ENCODE measurements at places on chromosomes 6 and 20.

- no peak for DNase-seq
Observed at GRCh38 chr20:49052334-49052733, 6.2 kb downstream of the CSE1L start.

GRCh38 chr20:19304886-19305415 lies 92.5 kb downstream of the SLC24A3 start:
- no peak for DNase-seq

GRCh38 chr6:151022492-151022891 lies 157.0 kb downstream of the MTHFD1L start:
- no peak for DNase-seq

DNA sequence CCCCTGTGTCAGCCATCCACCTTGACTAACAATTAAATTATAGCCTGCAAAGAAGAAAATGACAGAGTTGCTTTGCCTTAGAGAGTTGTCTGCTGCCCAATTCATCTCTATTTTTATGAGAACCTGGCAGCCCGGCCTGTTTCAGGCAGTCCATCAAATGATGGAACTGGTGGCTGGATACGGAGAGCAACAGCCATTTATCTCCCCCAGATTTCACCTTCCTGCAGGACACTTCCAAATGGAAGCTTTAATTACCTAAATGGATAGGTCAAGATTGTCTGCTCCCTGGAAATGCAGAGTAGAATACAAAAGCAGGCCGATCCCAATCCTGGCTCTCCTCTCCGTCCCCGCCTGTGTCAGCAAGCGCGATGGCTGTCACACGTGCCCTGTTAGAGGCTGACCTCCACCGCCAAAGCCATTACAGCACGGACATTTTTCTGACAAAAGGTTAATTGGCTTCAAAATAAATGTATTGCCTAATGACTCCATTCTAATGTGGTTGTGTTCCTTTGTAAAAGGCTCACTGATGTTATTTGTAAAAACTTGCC lies 86.7 kb downstream of the PACRG start:
- DNase-seq: no peak

GRCh38 chr6:4180652-4181255 lies 45.4 kb upstream of the ECI2 start:
- no peak for DNase-seq

- DNase-seq: no peak
Observed at GRCh38 chr6:161443848-161444247, 170.0 kb upstream of the AGPAT4 start.

DNA sequence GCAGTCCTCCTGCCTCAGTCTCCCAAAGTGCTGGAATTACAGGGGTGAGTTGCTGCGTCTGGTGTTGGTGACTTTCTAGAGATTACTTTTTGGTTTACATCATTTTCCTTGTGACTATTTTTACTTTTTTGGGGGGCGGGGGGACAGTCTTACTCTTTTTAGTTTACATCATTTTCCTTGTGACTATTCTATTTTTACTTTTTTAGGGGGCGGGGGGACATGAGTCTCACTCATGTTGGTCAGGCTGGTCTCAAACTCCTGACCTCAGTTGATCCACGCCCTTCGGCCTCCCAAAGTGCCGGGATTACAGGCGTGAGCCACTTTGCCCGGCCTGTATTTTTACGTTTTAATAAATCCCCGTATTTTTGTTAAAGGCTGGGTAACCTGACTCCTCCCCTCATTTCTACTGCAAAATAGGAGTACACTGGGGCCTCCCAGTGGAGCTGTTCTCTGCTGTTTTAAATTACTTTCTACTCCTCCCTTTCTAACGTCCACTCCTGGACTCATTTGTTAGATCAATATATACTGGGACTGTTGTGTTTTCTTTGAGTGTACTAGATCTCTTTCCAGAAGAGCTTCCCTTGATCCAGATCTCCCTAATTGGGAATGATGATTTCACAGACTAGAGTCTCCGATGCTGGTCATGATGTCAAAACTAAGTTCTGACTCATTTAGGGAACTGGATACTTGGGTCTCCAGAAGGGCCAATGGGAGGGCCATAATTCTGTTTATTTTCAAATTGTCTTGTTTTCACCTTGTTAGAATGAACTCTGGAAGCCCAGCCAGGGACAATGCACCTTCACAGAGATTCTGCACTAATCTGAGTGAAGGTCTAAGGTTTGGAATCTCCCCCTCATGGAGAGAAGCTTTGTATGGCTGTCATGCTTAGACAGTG lies 9.2 kb downstream of the HSPA1B start:
- no peak for DNase-seq

DNA sequence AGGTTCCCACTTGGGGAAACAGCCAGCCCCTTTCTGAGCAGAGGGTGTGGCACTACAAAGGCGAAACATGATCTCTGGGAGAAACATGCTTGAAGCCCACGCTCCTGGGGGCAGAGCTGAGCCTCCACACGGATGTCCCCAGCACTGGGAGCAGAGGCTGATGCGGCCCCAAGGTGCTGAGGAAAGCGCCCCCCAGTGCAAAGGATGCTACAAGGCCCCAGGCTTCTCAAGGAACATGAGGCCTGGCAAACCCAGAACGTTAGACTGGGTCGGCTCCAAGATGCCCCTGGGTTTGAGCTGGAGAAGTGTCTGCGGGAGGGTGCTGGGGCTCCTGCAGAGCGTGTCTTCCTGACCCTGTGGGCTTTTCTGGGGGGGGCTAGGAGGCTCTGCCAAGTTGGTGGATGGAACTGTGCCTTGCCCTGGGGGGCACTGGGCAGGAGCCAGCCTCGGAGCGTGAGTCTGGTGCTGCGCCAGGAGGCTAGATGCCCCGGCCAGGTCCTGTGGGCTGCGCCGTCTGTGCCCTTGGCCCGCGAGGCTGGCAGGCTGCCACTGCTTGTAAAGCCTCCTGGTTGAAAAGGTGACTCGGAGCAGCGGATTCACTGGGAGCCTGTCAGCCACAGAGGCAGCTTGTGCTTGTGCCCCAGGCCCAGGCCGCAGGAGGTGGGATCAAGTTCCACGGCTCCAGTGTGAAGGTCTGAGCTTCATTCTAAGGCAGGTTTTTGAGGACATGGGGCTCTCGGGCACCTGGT lies 8.1 kb downstream of the SYNJ2 start:
- no peak for DNase-seq

DNA sequence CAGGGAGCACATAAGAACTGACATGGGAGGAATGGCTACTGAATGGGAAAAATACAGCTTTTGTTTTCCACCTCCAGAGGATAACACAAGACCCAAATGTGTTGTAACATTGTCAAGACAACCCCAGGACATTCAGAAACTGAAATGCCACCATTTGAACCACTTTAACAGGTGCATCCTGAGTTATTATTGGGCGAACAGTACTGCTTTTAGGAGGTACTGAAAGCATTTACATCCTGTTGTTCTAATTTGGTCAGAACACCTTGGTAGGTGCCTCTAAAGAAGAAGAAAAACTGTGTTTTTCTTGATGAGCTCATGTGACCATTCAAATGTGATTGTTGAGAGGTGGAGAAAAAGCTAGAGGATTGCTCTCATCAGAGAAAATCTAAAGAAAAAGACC lies 6.4 kb upstream of the TXNDC5 start:
- DNase-seq: no peak

DNA sequence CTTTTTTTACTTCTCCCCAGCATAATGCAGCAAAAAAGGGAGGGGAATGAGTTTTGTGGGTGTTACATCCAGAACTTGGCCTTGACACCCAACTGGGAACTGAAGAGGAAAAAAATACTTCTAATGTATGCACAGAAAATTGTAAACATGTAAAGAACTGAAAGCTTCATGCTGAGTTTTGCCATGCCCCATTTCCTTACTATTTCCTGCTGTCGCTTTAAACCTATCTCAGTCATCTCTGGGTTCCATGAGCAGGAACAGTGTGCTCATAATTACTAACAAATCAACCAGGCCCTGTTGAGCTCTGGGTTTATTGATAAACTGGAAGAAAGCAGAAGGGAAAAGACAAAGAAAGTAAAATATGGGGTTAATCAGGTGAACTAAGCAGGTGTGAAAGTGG lies 14.2 kb downstream of the TFAP2B start:
- DNase-seq: no peak

DNA sequence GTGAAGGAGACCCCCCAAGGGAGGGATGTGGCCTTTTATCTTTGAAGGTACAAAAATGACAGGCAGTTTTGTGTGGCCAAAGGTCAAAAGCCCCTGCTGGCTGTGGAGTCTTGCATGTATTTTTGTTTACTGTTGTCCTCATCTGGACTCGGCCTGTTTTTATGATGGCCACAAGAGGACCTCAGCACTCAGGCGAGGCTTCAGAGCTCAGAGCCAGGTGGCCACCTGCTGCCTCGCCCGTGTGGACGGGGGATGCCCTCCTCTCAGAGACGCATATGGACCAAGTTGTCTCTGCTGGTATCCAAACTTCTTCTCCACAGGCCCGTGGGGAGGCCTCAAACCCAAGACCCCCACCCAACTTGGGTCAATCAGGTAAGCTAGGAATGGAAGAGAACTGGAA lies 118.2 kb downstream of the DACT2 start:
- DNase-seq: no peak

DNA sequence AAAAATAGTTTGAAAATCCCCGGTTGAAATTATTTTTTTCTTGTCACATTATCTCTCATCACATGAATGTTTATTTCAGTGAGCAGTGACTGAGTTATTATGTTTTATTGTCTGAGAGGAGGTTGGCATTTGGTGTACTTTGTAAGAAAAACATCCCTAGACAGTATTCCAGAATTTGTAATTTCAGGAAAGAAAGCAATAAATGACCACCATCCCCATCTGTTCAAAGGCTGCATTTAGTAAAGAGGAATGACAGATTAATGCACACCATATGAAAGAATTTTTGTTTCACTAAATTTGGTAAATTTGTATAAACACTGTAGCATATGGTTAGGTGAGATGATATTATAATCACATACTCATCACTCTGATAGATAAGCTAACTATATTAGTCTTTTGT lies 57.1 kb upstream of the FUT9 start:
- no peak for DNase-seq

DNA sequence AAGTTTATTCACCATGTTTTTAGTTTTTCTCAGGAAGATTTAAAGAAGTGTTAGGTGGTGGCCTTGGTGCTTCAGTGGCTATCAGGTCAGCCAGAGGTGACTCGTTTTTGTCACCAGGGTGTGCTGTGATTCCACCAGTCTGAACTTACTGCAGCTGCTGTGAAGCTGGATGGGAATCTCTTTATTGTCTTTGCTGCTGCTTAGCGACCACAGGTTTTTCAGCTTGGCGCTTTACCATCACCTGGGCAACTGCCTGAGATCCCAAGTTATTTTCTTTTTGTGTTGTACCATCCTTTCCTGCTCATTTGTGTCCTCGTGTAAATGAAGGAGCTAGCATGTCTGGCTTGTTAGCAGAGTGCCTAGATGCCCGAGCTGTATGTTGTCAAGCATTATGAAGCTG lies 146.9 kb downstream of the MACROD2 start:
- no peak for DNase-seq

- DNase-seq: no peak
Observed at GRCh38 chr6:157983406-157984119, 1.9 kb downstream of the SYNJ2 start.

DNA sequence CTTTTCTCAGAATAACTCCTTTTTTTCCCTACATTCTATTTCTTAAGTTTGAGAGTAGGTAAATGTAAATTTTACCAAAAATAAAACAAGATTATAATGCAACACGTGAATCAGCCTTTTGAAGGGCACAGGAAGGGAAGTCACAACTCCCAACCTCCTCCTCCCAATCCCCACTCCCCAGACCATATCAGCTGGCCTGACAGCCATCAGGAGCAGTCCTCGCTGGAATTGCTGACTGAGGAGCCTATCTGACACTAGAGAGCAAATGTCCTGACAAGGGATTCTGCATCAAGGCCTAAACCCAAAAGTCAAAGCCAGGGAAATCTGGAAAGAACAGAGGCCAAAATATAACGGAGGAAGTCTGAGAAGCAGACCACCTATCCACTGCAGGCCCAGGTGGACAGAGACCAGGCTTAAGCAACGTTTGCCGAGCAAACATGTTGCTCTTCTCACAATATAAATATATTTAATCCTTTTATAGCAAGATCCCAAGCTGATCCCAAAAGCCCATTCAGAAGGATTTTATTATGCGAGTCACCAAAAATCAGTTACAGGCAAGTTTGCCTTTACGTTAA lies 2.5 kb downstream of the RRAGD start:
- DNase-seq: no peak

DNA sequence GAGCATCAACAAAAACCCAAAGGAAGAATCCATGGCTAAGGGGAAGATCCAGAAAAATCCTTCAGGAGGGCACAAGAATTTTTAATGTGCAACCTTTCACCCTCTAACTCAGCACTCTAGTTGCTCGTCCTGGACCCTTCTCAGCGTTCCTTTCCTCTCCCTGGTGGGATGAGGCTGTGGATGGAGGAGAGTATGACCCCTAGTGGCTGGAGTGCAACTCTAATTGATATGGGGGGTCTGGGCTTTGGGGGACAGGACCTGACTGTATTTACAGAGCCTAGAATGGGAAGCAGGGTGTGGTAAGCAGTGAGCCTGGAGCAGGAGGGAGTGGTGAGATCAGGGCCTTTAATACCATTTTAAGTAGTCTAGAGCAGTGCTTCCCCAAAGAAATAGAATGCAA lies 83.9 kb upstream of the CEP85L start:
- no peak for DNase-seq

- DNase-seq: no peak
Observed at GRCh38 chr6:26524722-26525370, 13.3 kb upstream of the HMGN4 start.

DNA sequence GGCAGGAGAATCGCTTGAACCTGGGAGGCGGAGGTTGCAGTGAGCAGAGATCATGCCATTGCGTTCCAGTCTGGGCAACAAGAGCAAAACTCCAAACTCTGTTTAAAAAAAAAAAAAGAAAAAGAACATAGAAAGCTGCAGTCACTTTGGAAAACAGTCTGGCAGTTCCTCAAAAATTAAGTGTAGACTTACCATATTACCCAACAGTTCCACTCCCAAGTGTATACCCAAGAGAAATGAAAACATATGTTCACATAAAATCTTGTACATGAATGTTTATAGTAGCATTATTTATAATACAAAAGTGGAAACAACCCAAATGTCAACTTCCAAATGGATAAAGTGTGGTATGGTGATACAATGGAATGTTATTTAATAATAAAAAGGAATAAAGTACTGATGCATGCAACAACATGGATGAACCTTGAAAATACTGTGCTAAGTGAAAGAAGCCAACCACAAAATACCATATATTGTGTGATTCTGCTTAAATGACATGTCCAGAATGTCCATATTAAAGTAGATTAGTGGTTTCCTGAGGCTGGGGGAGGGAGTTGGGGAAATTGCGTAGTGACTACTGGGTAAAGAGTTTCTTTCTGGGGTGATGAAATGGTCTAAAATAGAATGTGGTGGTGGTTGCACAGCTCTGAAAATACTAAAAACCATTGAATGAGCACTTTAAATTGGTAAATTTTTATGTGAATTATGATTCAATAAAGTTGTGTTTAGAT lies 62.9 kb downstream of the SUN5 start:
- DNase-seq: no peak

Measured in stimulated activated CD4-positive, alpha-beta T cell treated with anti-CD3 and anti-CD28 coated beads, Interleukin-12 subunit alpha, Interleukin-12 subunit beta, amount 100 ng/mL, for 24 hours (primary cell).